ENCODE measurements at places on chromosomes 2 and 18.

GRCh38 chr2:190415794-190416775 is 7.9 kb downstream of the MFSD6 start:
- no peak for DNase-seq

GRCh38 chr2:223989206-223989855 is 32.1 kb downstream of the MRPL44 start:
- DNase-seq = no peak

DNA sequence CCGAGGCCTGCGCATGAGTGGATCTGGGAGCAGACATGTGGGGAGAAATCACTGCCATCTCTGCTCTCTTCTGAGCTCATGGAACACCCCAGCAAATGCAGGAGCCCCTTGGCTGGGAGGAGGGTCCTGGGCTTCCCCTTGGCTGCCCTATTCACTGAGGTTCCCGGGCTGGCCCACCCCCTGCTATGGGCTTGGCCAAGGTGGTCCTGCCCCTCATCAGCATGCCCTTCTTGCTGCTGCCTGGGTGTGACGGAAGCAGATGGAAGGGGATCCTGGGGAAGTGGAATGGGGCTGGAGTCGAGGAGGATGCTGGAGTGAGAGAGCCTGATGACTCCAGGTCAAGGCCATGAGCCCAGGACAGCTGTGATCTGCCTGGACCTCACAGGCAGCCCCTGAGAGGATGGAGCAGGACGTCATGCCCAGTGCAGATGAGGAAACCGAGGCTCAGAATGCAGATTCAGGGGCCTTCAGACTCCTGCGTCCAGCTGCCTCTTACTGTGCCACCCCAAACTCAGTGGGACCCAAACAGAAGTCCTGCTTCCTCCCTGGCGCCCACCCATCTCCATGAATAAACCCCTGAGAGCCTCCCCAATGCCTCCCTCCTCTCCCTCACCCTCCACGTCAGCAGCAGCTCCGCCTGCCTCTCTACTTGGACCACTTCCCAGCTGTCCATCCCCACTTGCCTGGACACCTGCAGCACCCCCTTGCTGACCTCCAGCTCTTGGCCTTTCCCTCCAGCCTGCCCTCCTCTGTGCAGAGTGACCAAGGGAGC is 4.0 kb downstream of the SNED1 start:
- DNase-seq = no peak

DNA sequence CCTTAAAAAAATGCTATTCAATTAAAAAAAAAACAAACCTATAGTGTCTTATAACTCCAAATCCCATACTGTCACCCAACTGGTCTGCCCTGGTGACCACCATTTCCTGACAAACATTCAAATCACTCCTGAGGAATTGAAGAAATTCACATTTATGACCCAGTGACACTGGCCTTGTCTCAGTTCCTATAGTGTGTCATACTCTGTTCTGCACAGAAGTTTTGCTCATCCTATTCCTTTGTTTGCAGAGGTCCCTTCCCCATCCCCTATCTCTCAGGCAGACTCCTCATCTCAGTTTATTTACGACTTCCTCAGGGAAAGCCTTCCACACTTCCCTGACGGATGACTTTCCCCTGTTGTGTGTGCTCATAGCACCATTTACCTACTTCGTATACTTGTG is 14.7 kb downstream of the ZC3H6 start:
- DNase-seq = no peak

DNA sequence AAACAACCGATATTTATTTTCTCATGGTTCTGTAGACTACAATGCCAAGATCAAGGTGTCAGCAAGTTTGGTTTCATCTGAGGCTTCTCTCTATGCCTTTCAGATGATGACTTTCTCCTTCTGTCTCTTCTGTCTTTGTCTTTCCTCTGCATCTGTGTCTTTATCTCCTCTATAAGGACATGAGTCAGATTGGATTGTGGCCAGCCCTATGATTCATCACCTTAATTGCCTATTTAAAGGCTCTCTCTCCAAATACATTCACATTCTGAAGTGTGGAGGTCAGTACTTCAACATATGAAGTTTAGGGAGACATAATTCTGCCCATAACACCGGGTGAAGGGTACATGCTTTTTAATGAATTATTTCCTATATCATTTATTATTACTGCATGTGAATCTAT is 71.2 kb upstream of the CNTNAP5 start:
- peak; percentile 19 for DNase-seq

GRCh38 chr2:111032721-111033429 is 87.8 kb upstream of the BCL2L11 start:
- DNase-seq = peak; percentile 8

GRCh38 chr2:130966775-130967490 is 126.3 kb downstream of the FAM168B start:
- DNase-seq = no peak

GRCh38 chr18:3015204-3015592 is 2.3 kb upstream of the LPIN2 start:
- DNase-seq = peak; percentile 89

DNA sequence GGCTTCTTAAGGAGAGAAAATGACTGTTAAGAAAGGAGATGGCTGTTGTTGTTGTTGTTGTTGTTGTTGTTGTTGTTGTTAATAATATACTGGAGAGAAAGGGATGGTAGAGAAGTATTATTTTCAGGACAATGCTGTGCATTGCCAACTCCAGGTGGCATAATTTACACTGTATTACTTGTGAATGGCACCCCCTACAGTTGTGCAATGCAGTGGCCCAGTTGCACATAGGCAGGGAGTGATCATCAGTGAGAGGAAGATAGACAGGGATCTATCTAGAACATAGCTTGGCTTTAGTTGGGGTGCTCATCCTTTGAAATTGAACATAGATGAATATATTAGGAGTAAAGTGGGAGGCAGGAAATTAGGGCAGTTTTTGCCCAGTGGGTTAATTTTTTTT is 47.2 kb upstream of the TMEM163 start:
- no peak for DNase-seq

DNA sequence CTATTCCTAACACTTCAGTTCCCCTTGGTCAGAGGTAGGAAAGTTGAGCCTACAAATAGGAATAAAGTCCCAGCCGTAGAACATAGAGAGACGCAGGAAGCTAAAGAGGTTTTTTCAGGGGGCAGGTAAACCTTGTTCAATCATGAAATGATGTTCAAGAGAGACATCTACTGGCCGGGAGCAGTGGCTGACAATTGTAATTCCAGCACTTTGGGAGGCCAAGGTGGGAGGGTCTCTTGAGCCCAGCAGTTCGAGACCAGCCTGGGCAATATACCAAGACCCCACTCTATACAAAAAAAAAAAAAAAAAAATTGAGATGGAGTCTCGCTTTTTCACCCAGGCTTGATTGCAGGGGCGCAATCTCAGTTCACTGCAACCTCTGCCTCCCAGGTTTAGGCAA is 66.7 kb upstream of the DNAJC10 start:
- DNase-seq = peak; percentile 56

DNA sequence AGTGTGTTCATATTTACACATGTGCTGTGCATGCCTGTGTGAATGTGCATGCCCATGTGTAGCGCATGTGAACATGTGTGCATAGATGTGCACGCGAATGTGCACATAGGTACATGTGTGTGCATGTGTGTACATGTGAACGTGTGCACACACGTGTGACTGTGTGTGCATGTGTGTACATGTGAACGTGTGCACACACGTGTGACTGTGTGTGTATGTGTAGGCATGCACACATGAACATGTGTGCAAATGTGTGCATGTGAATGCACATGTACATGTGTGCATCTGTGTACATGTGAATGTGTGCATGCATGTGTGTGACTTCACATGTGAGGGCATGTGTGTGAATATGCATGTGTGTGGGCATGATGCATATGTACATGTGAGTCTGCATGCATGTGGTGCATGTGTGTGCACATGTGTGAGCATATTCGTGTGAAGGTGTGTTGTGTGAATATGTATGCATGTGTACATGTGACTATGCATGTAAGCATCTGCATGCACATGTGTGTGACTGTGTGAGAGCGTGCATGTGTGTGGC is 122.4 kb downstream of the PTGR3 start:
- DNase-seq = no peak

- DNase-seq = no peak
Observed at GRCh38 chr2:198498516-198498915, 694.1 kb downstream of the PLCL1 start.

- no peak for DNase-seq
Observed at GRCh38 chr2:28635191-28635611, 116.4 kb upstream of the PPP1CB start.

DNA sequence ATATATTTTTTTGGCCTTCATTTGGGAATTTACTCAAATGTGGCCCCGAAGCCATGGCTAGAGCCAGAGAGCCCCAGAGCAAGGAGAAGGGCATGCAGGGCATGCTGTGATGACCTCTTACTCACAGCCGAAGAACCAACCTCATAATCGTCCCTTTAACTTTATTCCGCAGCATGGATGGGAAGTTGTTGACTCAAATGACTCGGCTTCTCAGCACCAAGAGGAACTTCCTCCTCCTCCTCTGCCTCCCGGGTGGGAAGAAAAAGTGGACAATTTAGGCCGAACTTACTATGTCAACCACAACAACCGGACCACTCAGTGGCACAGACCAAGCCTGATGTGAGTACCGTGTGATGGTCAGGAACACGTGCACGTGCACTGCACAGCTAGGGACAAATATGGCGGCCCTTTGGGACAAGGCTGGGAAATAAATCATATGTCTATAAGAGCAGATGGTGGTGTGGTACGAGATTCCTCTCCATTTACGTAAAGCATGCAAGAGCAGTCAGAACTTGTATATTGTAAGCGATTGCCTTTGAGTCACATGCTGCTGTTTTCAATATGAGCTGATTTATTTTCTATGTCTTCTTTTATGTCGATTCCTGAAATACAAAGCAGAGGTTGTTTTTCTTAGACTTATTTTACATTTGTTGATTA is 280.9 kb downstream of the NEDD4L start:
- no peak for DNase-seq

DNA sequence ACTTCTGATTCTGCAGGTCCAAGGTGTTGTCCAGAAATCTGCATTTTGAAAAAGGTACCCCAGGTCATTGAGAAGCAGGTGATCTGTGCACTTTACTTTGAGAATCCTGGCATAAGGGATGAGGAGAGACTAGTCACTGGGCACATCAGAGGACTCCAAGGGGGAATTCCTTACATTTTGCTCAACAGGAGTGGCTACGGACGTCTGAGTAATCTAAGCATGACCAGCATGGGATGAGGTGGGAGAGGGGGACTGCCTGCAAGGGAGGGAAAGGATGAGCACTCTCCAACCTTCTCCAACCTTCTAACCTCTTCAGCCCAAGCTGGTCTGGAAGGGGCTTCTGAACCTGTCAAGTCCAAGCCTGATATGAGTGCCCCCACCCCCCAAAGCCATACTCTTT is 55.5 kb downstream of the MARCHF4 start:
- DNase-seq = peak; percentile 89

DNA sequence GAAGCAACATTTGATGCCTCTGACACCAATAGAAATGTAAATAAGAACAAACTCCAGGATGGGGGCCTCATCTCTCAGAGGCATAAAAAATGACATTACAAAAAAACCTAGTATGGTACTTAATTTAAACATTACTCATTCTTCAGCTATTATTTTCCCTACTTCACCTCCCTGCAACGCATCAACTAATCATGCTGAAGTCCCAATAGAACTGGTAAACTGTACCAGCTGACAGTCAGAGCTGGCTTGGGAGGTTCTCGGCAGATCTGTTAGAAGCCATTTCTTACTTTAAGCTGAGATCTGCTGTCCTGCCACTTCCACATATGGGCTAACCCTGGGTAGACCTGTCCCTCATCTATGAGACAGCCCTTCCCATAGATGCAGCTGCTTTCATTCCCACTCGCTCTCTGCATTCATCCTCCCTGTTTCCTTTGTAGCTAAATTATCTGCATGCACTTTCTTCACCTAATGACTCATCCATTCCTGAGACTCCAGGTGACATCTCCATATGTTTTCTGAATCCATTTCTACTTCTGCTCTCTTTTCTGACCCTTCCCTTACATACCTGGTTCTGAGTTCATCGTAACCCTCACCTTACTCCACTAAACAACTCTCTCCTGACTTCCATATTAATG is 108.1 kb downstream of the AOX1 start:
- no peak for DNase-seq

GRCh38 chr2:10573709-10574108 is 116.1 kb downstream of the NOL10 start:
- no peak for DNase-seq

- DNase-seq = no peak
Observed at GRCh38 chr18:44871771-44872170, 191.1 kb downstream of the SETBP1 start.

DNA sequence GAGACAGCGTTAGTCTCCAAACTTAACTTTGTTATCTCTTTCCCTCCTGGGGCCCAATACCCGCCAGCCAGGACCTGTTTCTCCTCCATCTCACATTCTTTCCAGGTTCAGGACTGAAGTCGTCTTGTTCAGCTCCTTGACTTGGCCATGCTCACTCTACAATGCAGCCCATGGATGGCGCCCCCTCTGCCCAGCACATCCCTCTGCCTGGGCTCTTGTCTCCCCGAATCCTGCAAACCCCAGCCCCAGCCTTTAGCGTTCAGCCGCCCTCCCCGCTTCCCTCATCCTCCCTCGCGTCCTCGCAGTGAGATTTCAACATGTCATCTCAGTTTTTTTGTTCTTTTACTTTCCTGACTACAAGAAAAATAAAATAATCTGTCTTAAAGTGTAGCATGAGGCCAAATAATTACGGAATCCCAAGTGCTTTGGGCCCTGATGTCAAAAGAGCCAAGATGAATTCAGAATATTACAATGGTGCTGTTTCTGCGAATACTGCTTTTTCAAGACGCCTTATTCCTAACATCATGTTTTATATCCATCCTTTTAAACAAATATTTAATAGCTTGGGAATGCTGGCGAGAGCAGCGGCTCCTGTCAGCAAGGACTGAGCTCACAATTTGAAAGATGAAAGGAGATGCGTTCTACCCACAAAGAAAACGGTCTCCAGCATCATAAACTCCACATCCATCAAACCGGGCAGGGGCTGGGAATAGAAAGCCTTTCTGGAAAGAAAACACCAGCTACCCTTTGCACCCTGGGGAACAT is 1.0 kb downstream of the FAM178B start:
- DNase-seq = no peak

DNA sequence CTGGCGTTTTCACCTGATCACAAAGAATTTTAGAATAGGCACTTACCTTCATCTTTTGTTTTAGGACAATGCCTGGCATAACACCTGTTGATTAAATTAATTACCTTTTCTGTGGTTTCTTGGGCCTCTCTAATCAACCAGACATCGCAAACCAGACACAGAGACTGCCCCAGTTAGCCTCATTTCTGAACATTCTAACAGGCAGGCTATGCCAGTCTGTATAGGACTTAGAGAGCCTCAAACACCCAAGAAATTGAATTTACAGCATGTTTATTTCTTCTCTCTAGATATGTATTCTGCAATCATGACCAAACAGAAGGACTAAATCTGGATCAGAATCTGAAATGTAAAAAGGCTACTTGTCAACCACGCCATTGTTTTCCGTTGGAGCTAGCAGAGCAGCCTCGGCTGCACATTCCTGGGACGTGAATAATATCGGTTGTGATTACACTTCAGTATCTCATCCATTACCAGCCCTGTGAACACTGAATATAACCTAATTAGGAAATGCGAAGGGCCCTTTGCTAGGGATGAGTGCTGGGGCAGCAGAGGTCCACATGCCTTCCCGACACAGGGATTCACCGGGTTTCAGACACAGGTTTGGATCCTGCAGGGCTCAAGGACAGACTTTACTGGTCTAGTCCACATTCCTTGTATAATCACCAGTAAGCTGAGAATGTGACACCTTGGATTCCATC is 17.5 kb upstream of the CDC42EP3 start:
- no peak for DNase-seq
